ENCODE measurements at places on chromosomes 11 and 22. TPM values are rescaled to one million over a fixed set of nuclear protein-coding genes. Genes with fewer than 3 reads are reported as not detected.

- no peak for DNase-seq
These were observed 21.2 kb downstream of the RSF1 start for GRCh38 chr11:77799338-77799737.

DNA sequence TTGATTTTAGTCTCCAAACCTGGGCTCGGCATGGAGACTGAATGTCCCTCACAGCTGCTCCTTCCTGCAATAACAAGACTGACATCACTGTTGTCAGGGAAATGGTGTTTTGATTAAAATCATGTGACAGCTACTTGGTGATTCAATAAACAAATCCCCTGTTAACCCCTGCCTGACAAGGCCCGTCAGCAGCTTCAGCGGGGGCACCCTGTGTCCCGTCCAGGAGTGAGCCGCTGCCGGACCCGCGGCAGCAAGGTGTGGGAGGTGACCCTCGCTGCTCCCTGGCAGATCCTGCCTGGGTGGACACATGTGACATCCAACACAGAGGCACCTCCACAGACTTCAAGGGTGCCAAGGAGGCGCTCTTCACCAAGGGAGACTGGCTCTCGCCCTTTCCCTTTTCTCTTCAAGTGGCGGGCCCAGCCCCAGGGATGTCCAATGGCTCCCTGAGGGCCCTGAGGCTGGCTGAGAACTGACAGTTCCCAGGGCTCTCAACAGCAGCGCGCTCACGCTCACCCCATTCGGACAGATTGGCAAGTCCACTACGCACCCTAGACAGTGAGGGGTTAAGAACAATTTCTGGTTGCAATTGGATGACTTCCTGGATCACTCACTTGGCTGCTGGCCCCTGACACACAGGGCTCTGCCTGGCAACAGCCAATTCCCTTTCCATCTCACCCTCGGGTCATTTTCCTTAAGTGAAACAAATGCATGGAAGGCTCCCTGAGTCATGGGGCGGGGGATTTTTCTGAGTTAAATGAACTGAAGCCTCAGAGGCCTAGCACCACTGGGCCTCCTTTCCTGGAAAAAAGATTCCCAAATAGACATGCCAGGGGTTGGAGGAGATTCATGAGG is 30.7 kb downstream of the PPP2R1B start:
- peak; percentile 99 for DNase-seq

DNA sequence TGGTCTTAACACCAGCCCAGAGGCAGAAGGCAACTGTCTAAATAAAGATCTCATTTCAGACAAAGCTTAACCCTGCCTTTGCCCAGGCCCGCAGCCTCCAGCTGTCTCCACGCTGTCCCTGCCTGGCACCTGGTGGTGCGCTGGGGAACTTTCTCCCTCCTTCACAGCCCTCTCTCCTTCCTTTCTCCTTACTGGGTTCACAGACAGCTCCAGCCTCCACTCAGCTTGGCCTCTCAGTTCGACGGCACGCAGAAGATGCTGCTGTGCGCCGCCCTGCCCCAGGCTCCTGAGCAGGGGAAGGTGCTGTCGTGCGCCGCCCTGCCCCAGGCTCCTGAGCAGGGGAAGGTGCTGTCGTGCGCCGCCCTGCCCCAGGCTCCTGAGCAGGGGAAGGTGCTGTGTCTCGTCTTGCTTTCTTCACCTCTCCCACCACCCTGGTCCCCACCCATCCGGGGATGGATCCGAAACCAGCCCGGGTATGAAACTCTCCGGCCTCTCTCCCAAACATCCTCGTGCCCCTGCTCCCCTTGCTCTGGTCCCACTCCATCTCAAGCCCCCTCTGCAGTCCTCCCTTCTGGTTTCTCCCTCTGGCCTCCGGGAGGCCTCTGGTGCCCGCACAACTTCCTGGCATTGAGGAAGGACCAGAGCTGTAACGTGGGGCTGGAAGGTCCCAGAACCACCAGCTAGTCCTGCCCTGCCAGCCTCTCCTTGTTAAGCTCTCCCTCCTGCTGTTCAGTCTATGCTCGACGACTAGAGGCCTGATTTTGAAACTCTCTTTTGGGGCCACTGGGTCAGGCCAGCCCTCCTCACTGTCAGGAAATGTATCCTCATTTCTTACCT is 22.9 kb upstream of the JAM3 start:
- DNase-seq: no peak

LGALS12 gene
- 0.07 TPM for total RNA-seq

Data from epithelial cell of proximal tubule (primary cell).